NB4 (cell line): ENCODE measurements at places on chromosomes 6 and 20.

- DNase-seq, result no peak
Measured at GRCh38 chr6:15061908-15062515, 183.9 kb upstream of the JARID2 start.

GRCh38 chr6:34772940-34773339 is 15.6 kb downstream of the SNRPC start:
- no peak for DNase-seq

DNA sequence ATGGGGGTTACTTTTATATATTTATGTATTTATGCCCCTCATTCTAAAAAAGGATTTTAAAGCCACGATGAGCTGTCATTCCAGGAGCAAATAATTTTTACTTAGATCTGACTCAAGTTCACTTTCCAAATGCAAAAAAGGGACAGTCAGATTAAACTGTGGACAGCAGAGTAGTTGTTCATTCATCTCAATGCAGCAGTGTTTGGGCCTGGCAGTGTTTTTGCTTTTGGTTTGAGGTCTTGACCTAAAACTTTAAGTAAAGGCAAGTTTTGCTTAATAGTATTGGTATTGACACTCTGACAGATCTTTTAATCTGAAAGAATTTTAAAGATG is 13.9 kb downstream of the JARID2 start:
- no peak for DNase-seq

DNA sequence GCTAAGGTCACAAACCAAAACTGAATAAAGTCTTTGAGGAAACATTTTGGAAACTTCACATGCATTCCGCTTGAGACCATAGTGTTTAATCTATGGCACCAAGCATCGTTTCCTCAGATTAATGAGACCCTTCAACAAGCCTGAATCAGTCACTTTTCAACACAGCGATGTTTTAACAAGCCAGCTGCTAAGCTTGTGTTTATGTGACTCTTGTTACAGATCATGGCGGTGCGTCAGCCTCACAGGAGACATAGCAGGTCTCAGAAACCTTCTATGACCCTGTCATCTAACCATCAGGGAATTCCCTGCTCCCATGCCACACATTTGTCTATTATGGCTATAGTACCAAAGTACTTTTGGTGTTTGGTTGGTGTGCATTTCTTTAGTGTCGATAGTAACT is 57.2 kb downstream of the MTFR2 start:
- DNase-seq, result no peak
